ENCODE measurements at places on chromosomes 1 and 21. TPM values are rescaled to one million over a fixed set of nuclear protein-coding genes. Genes with fewer than 3 reads are reported as not detected.
A peak's percentile ranks its signal among the peaks of the same experiment; 100 is the strongest.

DNA sequence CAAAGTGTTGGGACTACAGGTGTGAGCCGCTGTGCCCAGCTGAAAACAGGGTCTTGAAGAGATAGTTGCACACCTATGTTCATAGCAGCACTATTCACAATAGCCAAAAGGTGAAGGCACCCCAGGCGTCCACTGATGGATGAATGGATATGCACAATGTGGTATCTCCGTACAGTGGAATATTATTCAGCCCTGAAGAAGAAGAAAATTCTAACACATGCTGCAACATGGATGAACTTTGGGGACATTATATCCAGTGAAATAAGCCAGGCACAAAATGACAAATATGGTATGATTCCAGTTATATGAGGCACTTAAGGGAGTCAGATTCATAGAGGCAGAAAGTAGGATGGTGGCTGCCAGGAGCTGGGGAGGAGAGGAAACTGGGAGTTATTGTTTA lies 137.6 kb upstream of the WNT4 start:
- peaks cover 6% of the 10 kb centered on the region for H3K27me3 ChIP-seq
- no peak overlapping the region for H3K4me3 ChIP-seq
- H3K36me3 ChIP-seq: no peaks in the 10 kb centered on the region
- H3K4me1 ChIP-seq: no peaks in the 10 kb centered on the region
- no peak overlapping the region for H3K27ac ChIP-seq

DNA sequence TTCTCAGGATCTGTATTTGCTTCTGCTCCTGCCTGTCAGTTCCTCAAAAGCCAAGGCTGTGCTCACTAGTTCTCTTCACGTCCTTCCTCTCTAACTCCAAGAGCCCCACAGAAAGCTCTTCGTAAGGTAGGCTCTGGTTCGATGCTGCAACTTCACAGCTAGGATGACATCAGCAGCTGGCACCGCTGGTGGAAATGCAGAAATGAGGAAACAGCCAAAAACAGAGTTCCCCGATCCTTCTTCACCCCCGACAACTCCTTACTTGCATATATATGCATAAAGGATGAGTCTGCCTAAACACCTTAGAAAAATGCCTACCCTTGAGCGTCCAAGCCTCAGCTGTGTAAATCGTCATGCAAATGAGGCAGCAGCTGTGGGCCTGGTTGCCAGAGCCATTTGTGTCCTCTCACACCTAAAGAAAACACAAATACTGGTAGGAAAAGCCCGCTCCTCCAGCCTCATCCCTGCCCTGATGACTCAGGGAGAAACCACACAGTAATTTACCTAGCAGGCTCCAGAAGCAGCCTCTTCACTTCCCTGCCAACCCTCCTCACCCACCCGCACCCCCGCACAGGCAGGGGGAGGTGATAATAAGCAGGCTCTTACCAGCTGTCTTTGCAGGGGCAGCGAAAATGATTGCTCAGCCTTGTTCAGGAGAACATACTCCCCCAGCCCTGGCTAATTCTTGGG lies 28.2 kb downstream of the BATF3 start:
- no peak overlapping the region for H3K27ac ChIP-seq
- peaks cover 7% of the 10 kb centered on the region for H3K4me1 ChIP-seq
- no peak overlapping the region for H3K4me3 ChIP-seq
- H3K36me3 ChIP-seq: no peaks in the 10 kb centered on the region

GRCh38 chr21:42666925-42667324 lies 13.5 kb downstream of the PDE9A start:
- H3K4me3 ChIP-seq: no peak overlapping the region
- no peak for DNase-seq
- H3K36me3 ChIP-seq: peaks cover 11% of the 10 kb centered on the region
- H3K4me1 ChIP-seq: peaks cover 5% of the 10 kb centered on the region

- no peak overlapping the region for H3K27ac ChIP-seq
- H3K4me3 ChIP-seq: no peak overlapping the region
- H3K36me3 ChIP-seq: no peaks in the 10 kb centered on the region
- peaks cover 25% of the 10 kb centered on the region for H3K4me1 ChIP-seq
These were observed 31.4 kb upstream of the CD84 start for GRCh38 chr1:160610569-160611242.

DNA sequence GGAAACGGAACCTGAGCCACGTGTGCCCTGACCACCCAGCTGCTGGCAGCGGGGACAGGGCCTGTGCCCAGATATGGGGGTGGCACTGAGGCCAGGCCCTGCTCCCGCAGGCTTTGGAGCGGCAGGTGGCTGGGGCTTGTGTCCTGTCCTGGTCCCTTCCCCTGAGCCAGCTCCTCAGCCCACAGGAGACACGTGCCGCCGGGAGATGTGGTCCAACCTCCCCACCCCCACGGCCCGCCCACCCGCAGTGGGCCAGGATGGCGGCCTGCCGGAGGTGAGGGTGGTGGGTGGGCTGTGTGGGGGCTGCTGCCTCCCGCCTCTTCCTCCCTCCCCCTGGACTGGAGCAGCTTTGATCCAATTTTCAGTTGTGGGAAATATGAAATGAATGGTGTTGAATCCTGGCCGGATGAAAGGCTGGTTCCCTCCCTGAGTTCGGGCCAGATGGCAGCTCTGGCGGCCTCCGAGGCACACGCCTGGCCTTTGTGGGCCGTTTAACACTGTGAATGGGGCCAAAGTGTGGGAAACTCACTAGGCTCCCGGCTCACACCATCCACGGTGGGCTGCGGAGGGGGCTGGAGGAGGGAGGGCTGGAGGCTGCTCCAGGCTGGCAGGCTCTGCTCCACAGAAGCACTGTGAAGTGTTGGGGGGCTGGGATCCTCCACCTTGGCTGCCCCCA lies 2.6 kb upstream of the HES5 start:
- peaks cover 80% of the 10 kb centered on the region for H3K27me3 ChIP-seq
- H3K4me1 ChIP-seq: peaks cover 10% of the 10 kb centered on the region
- DNase-seq: no peak
- no peaks in the 10 kb centered on the region for H3K36me3 ChIP-seq

- no peaks in the 10 kb centered on the region for H3K36me3 ChIP-seq
- H3K27me3 ChIP-seq: no peaks in the 10 kb centered on the region
- no peak for DNase-seq
- H3K4me3 ChIP-seq: no peak overlapping the region
- no peak overlapping the region for H3K27ac ChIP-seq
- peaks cover 10% of the 10 kb centered on the region for H3K4me1 ChIP-seq
These were observed 62.8 kb upstream of the DPH5 start for GRCh38 chr1:101088431-101088830.

DNA sequence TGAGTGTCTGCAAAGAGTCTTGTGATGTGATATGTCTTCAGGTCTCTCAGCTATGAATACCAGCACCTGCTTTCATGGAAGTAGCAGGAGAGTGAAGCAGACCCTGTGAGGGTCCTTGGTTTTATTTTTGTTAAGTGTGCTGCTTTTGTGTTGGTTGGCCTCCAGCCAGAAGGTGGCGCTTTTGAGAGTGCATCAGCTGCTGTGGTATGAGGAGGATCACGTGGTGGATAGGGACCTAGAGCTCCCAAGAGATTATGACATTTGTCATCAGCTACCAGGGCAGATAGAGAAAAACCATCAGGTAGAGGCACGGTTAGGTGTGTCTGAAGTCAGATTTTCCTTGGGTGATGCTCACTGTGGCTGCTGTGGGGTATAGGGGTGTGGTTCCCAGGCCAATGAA lies 1232.1 kb downstream of the MRPL39 start:
- DNase-seq: no peak
- H3K27ac ChIP-seq: no peak overlapping the region
- H3K4me3 ChIP-seq: no peak overlapping the region
- H3K27me3 ChIP-seq: no peaks in the 10 kb centered on the region

DNA sequence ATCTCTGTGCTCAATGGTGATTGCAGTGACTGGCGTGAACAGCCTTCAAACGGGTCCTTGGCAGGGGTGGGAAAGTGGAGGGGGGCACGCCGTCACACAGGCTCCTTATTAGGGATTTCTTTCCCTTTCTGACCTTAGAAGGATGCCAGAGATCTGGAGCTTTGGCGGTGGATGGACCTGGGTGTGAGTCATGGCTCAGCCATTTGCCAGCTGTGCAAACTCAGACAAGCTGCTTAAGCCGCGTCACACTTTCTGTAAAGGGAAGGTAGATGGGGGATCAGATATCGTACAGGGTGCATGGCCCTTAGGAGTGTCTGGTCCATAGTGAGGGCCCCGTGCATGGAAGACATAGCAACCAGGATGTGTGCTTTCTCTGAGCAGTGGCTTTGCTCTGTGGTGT lies 48.3 kb upstream of the C1orf174 start:
- no peaks in the 10 kb centered on the region for H3K36me3 ChIP-seq
- no peaks in the 10 kb centered on the region for H3K27me3 ChIP-seq
- H3K27ac ChIP-seq: no peak overlapping the region
- H3K4me3 ChIP-seq: no peak overlapping the region

GRCh38 chr1:165303386-165303785 lies 53.1 kb downstream of the LMX1A start:
- no peak overlapping the region for H3K27ac ChIP-seq
- no peak overlapping the region for H3K4me3 ChIP-seq
- peaks cover 1% of the 10 kb centered on the region for H3K27me3 ChIP-seq
- no peaks in the 10 kb centered on the region for H3K4me1 ChIP-seq

DNA sequence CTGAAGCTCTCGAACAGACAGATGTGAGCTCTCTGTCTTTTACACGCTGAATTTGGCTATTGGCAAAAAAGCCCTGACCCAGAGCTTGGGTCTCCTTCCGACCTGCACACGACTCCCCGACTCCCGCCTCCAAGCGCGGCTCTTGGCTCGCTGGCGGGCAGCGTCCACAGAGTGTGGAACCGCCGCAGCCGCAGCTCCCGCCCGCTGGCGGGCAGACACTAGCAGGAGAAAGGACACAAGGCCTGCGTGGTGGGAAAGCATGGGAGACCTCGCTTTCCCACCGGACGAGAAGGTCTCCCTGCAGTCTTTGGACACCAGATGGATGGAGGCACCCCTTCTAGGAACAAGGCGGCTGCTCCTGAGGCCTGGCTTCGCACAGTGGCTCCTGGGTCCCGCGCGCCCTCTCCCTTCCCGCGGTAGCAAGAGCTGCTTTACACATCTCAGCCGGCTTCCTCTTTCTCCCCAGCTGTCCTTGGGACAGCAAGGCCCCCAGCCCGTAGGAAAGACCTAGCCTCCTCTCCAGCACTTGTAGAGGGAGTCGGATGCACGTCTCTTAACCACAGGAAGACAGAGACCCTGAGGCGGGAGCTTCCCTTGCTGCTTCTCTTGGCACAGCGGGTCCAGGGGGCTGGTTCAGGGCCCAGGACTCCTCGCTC lies 92.1 kb downstream of the PRKAB2 start:
- no peak for DNase-seq
- no peaks in the 10 kb centered on the region for H3K36me3 ChIP-seq
- no peak overlapping the region for H3K27ac ChIP-seq
- peak overlapping the region; percentile 35 for H3K4me3 ChIP-seq
- peaks cover 5% of the 10 kb centered on the region for H3K4me1 ChIP-seq
- H3K27me3 ChIP-seq: peaks cover 65% of the 10 kb centered on the region

- no peak overlapping the region for H3K4me3 ChIP-seq
- H3K27ac ChIP-seq: no peak overlapping the region
- DNase-seq: no peak
These were observed 68.5 kb downstream of the MAP3K21 start for GRCh38 chr1:233395863-233396646.

DNA sequence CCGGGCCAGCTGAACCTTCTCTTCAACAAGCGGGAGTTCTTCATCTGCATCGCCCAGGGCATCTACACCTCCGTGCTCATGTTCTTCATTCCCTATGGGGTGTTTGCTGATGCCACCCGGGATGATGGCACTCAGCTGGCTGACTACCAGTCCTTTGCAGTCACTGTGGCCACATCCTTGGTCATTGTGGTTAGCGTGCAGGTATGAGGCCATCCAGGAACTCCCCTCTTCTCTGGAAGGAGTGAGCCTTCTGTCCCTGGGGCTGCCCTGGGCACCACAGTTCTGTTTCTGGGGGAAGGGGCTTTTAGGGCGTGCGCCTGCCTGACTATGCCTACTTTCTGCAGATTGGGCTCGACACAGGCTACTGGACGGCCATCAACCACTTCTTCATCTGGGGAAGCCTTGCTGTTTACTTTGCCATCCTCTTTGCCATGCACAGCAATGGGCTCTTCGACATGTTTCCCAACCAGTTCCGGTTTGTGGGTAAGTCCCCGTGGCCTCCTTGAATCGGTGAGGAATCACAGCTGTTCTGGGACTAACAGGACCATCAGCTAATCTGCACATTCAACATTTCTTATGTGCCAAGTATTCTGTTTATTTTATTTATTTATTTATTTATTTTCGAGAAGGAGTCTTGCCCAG lies 21.1 kb downstream of the ATP8B2 start:
- DNase-seq: no peak
- peaks cover 81% of the 10 kb centered on the region for H3K36me3 ChIP-seq
- H3K4me1 ChIP-seq: peaks cover 85% of the 10 kb centered on the region
- H3K4me3 ChIP-seq: no peak overlapping the region

DNA sequence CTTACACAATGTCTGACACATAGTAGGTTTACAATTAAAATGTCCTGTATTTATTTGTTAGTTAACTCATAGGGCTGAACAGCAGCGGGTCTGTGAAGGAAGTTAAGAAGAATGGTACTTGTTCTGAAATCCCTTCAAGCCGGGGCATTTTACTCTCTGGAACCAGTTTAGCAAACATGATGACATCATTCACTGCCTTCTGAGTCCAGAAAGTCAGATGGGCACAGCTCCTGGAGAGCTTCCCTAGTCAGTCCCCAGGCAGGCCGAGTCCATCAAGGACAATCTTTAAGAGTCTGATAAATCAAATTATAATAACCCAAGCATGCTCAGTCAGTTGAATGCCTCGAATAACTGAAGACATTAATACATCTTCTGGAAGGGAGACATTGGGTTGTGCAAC lies 125.4 kb upstream of the DAB1 start:
- no peaks in the 10 kb centered on the region for H3K27me3 ChIP-seq
- no peaks in the 10 kb centered on the region for H3K36me3 ChIP-seq

DNA sequence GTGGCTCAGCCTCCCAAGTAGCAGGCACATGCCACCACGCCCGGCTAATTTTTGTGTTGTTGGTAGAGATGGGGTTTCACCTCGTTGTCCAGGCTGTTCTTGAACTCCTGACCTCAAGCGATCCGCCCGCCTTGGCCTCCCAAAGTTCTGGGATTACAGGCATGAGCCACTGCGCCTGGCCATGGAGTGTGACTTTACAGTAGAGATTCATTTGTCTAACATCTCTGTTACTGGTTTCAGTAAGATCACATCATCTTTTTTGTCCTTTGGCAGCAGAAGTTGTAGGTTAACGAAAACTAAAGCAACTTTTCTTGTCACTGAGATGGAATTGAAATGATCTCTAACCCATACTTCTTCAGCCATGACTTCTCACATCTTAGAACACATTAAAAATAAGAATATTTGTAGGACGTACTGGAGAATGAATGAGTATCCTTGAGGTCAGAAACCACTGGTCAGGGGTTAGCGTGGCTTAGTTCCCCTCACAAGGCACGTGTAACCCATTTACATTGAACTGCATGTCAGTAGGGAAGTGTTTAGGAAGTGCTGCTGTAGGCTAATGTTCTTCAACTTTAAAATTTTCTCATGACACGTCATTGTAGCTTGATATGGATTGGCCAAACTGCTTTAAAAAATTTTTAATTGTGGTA lies 75.9 kb downstream of the CAMTA1 start:
- H3K4me3 ChIP-seq: no peak overlapping the region
- no peak for DNase-seq
- no peaks in the 10 kb centered on the region for H3K4me1 ChIP-seq
- no peaks in the 10 kb centered on the region for H3K27me3 ChIP-seq

GRCh38 chr1:208537198-208537597 lies 293.0 kb upstream of the PLXNA2 start:
- no peak for DNase-seq
- H3K4me1 ChIP-seq: no peaks in the 10 kb centered on the region
- H3K27me3 ChIP-seq: no peaks in the 10 kb centered on the region
- H3K27ac ChIP-seq: no peak overlapping the region

The RHD gene
- not detected for total RNA-seq

The LCE1D gene
- total RNA-seq: not detected

The RSBN1 gene
- 45.1 TPM for total RNA-seq

The ELAPOR1 gene
- 16.1 TPM for total RNA-seq

The TSTD1 gene
- total RNA-seq: 94.8 TPM

The FAM163A gene
- not detected for total RNA-seq

Data from T-cell (primary cell).